Osteoblast (primary cell): ENCODE measurements at places on chromosomes 13 and 19.

GRCh38 chr13:81388400-81388799 is 1047.5 kb upstream of the SPRY2 start:
- peak; percentile 43 for DNase-seq

- no peak for DNase-seq
Observed at GRCh38 chr19:46917002-46917401, 56.2 kb downstream of the ARHGAP35 start.

DNA sequence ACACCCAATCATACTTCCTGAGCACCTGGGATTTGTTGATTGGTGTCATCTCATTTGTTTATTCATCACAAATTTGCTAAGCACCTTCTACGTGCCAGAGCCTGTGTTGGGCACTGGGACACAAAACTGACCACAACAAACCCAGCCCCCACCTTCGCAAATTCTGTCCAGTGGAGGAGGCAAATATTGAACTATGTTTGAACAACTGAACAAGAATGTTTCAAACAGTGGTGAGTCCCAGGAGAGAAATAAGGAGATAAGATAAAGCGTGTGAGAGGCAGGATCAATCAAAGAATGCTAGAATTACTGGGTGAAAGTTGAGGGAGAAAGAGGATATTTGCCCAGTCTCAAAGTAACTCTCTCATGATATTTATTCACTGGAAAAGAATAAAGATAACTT is 8.7 kb downstream of the ZNRF4 start:
- no peak for DNase-seq

GRCh38 chr19:14103310-14103709 is 12.8 kb upstream of the SAMD1 start:
- peak; percentile 17 for DNase-seq

- peak; percentile 93 for DNase-seq
Observed at GRCh38 chr13:111006506-111007031, 91.7 kb upstream of the ANKRD10 start.

GRCh38 chr13:24288870-24289269 is 20.5 kb upstream of the C1QTNF9 start:
- DNase-seq = no peak

- DNase-seq = no peak
Observed at GRCh38 chr19:57941593-57941992, 5.9 kb downstream of the ZNF256 start.

DNA sequence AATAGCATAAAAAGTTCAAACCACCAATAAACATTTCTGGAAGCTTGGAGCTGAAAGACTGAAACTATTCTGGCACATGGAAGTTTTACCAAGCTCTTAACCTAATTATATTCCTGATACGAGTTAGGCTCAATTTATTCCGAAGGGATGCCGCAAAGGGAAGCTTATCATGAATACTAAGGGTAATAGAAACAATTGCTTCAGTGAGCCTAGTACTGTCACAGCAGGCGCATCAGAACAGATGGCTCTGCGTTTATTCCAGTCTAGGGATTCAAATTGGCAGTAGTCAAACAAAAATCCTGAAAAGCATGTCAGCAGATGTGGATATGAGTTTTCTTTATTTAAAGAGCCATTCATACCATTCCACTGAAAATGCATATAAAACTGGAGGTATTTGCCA is 779.5 kb downstream of the GPC5 start:
- DNase-seq = no peak

GRCh38 chr13:105035092-105035491 is 1500.4 kb downstream of the EFNB2 start:
- DNase-seq = no peak

DNA sequence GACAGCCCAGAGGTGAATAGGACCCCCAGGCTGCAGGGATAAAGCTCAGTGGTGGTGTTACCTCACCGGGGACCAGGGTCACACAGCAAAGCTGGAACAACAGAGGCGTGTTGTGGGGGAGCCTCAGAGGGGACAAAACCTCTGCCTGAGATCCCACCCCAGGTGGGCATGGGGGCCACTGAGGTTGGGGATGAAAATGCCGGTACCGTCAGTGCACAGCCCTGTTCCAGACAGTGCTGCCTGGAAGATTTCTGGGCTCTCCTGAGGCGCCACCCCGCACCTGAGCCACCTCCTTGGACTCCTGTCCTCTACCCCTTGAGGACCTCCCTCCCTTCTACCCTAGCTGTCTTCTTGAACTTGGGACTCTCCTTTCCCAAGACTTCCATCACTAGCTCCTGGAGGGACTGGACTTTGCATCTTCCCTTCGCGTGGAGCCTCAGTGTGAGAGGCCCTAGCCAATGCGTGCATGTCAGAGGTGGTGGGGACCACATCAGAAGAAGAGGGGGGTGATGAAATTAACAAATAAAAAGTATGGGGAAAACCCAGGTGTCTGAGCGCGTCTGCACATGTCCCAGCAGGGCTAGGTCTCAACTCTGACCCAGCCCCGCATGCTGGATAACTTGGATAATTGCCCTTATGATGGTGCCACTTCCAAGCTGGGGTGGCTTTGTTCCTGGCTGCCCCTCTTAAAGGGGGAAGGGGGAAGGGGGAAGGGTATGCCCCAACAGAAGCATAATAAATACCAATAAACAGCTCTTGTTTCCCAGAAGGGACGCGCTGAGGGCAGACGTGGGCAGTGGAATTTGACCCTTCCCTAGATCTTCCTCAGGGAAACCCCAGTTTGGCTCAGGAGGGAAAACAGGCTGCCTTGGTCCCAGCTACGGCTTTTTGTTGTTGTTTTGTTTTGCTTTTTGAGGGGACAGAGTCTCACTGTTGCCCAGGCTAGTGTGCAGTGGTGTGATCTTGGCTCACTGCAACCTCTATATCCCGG is 11.6 kb downstream of the CNFN start:
- no peak for DNase-seq

GRCh38 chr13:64684685-64685431 is 2545.3 kb downstream of the PCDH9 start:
- no peak for DNase-seq

GRCh38 chr13:102040812-102041211 is 361.0 kb downstream of the FGF14 start:
- DNase-seq = no peak

DNA sequence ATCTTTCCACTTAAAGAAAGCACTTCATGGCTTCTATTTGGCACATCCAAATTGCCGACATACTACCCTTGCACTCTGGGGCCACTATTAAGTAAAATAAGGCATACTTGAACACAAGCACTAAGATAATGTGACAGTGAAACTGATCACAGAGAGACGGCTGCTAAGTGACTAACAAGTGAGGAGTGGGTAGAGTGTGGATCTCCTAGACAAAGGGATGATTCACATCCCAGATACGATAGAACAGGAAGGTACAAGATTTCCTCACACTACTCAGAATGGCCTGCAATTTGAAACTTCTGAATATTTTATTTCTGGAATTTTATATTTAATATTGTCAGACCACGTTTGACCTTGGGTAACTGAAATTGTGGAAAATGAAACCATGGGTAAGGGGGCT is 1721.8 kb upstream of the SPRY2 start:
- DNase-seq = no peak

DNA sequence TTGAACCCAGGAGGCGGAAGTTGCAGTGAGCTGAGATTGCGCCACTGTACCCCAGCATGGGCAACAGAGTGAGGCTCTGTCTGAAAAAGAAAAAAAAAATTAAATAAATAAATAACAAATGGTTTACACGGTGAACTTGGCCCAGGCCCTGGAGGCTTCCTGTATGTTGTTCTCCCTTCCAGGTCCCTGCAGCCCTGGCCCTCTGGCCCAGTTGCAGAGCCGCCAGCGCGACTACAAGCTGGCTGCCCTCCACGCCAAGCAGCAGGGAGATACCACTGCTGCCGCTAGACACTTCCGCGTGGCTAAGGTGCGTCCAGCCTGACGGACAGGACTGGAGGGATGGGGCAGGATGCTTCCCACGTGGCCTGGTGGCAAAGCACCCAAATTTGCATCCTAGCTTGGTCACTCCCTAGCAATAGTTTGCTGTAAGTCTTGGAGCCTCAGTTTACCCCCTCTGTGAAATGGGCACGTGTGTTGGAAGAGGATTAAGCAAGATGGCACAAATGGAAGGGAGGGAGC is 11.9 kb downstream of the CC2D1A start:
- DNase-seq = no peak

- DNase-seq = no peak
Observed at GRCh38 chr13:49760558-49760957, 31.9 kb downstream of the KPNA3 start.

DNA sequence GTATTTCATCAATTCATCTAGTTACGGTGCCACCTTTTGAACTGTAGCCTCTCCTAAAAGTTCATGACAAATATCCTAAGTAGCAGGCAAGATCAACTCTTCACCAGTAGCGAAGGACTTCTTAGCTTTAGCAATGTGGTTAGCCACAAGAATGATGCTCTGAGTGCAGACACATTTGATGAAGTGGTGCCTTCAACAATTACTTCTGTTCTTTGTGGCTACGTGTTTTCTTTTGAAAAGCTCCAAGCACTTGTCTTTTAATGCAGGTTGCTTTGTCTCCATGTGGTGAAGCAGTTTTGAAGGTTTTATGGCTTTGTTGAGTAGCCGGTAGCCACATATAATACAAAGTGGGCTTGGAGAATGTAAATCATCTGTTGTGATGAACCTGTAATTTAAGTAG is 194.7 kb downstream of the B3GLCT start:
- DNase-seq = no peak

DNA sequence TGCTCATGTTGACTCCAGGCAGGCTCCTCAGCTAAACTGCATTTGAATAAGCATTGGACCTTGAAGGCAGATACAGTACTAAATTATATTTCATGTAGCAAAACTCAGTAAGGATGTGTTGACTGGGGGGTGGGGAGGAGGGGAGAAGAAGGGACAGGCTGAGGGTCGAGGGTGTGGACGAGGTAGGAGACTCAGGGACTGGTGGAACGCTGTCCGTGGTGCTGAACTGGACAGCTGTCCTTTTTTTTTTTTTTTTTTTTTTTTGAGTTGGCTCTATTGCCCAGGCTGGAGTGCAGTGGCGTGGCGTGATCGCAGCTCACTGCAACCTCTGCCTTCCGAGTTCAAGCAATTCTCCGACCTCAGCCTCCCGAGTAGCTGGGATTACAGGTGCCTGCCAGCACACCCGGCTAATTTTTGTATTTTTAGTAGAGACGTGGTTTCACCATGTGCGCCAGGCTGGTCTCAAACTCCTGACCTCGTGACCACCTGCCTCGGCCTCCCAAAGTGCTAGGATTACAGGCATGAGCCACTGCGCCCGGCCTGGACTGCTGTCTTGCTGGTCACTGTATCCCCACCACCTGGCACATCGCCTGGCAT is 33.2 kb upstream of the CASP14 start:
- peak; percentile 72 for DNase-seq

DNA sequence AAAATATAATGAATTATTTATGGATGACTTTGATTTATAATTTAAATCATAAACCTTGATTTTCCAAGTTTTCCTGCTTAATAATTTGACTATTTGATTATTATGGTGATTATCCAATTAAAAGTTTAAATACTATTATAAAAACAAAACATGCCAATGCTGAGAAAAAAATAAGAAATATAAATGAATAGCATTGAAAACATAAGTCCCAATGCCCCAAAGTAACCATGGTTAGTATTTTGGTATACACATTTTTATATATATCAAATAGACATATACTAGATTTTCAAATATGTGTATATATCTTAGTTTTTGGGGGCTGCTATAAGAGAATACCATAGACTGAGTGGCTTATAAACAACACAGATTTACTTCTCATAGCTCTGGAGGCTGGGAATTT is 108.3 kb downstream of the GPC5 start:
- no peak for DNase-seq

- no peak for DNase-seq
Observed at GRCh38 chr13:92436924-92437323, 789.7 kb upstream of the GPC6 start.

DNA sequence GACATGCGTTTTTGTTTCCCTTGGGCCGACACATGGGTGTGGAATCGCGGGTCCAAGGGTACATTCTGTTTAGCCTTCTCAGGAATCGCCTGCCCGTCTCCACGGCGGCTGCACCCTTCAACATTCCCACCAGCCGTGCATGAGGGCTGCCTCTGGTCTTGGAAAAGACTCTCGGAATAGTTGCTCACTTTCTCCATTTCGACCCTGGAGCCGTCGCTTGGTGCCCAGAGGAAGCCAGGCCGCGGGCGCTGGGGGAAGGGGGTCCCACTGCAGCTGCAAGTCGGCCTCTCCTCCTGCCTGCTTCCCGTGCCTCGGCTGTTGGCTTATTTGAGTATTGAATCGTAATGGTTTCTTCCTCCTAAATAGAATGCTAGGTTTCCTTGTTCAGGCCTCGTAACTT is 51.5 kb downstream of the KDM4B start:
- DNase-seq = peak; percentile 13

DNA sequence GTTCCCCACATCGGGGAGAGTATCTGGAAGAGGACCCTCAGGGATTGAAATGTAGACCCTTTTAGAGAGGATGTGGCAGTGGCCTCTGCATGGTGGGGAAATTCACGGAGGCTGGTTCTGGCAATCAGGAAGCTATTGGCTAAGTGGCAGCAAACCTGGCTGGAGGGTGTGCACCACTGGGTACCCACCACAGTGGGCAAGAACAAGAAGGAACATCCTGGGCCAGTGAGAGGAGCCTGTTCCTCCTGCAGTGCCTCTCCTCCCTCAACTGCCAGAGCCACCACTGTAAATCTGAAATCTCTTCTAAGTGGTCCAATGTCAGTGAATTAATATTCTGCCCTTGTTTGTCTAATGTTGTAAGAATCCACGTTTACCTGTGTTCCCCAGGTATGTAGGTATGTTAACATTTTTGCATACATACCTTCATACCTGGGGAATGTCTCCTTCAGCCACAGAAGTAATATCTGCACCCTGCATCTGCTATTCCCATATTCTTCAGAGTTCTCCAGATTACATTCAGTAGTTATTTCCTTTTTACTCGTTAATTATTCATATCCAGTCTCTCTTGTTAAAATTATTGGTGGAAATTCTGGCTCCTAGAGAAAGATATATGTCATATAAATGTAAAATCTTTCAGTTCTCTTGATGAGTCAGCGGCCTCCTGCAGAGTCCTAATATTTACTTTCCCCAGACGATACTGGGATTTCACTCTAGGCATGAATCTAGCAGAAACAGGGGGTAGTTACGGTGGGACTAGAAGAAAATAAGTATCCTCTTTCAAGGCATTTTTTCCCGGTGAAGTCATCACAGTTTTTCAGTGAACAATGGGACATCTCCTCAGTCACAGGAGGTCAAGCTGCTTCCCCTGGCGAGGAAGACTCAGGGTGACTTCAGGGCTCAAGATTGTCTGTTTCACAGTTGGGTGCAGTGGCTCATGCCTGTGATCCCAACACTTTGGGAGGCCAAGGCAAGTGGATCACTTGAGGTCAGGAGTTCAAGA is 148.3 kb downstream of the MYO16 start:
- no peak for DNase-seq

- no peak for DNase-seq
Observed at GRCh38 chr19:2215281-2215751, 20.8 kb downstream of the PLEKHJ1 start.

- peak; percentile 1 for DNase-seq
Observed at GRCh38 chr19:3780786-3781304, 5.3 kb downstream of the MATK start.

GRCh38 chr13:99431927-99432608 is 69.2 kb upstream of the TM9SF2 start:
- no peak for DNase-seq
